NCI-H2081 treated with DMSO at 0.1 percent for 48 hours (cell line): ENCODE measurements at places on chromosomes 16 and 17.
A peak's percentile ranks its signal among the peaks of the same experiment; 100 is the strongest.

GRCh38 chr16:77780378-77780837 is 8.0 kb upstream of the VAT1L start:
- DNase-seq = no peak

GRCh38 chr17:76504117-76504516 is 2.9 kb upstream of the RHBDF2 start:
- DNase-seq = no peak

DNA sequence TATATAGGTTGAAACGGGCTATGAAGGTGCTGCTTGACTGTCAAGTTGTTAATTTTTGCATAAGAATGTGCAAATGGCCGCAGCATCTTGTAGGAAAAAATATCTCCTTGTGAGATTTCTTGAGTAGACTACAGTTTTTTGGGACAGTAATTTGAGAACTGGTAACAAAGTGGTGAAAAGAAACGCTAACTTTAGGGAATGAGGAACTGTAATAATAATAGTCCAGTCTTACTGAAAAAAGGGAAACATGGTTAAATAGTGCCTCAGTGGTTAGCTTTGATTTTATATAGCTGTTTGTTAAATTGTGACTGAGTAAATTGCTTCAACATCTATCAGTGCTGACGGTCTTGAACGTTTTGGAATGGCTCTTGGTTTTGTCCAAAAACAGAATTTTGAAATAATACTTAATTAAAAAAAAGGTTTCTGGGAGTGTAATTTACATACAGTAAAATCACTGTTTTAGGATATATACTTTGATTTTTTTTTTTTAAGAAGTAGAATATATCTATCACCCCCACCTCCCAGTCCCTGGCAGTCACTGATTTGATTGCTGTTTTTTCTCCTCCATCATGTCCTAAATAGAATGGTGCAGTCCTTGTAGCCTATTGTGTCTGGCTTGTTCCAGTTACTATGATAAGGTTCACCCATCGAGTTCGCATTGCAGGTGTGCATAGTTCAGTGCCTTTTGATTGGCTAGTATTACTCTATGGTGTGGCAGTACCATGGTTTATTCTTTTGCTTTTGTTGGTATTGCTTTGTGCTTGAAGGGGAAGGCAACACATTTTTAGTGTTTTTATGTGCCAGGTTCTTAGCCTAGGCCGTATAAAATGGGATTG is 2.8 kb downstream of the HAPSTR1 start:
- DNase-seq = no peak

- DNase-seq = no peak
Measured at GRCh38 chr16:4859190-4859899, 12.1 kb downstream of the UBN1 start.

- no peak for DNase-seq
Measured at GRCh38 chr16:5032748-5033167, 977 bp downstream of the NAGPA start.

DNA sequence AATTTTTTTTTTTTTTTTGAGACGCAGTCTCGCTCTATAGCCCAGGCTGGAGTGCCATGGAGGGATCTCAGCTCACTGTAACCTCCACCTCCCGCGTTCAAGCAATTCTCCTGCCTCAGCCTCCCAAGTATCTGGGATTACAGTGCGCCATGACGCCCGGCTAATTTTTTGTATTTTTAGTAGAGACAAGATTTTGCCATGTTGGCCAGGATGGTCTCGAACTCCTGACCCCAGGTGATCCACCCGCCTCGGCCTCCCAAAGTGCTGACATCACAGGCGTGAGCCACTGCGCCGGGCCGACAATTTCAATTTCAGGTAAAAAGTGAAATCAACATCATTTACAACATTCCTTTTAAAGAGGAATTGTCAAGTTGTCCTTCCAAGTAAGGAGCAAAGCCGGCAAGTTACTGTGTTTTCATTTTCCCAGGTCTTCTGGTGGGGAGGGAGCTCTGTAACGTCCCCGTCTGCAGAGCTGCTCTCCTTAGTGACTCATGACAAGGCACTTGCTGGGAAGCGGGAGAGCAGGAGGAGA is 873 bp downstream of the NPLOC4 start:
- no peak for DNase-seq

DNA sequence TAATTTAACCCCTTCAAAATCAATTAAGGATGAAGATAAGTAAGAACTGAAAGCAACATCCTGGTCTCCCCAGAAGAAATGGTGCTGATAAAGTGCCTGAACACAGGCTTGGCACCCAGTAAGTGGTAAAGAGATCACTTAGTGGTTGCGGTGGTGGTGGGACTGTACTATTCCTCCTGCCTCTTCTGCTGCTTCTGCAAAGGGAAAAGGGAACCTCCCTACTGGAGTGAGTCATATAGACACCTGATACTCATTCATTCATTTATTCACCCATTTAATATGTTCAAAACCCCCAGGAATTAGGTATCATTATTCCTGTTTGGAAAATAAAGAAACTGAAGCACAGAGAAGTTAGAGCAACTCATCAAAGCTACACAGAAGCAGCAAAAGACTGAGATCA is 60.6 kb downstream of the CDYL2 start:
- DNase-seq = no peak

- no peak for DNase-seq
Measured at GRCh38 chr17:40283662-40284061, 4.0 kb upstream of the CDC6 start.

DNA sequence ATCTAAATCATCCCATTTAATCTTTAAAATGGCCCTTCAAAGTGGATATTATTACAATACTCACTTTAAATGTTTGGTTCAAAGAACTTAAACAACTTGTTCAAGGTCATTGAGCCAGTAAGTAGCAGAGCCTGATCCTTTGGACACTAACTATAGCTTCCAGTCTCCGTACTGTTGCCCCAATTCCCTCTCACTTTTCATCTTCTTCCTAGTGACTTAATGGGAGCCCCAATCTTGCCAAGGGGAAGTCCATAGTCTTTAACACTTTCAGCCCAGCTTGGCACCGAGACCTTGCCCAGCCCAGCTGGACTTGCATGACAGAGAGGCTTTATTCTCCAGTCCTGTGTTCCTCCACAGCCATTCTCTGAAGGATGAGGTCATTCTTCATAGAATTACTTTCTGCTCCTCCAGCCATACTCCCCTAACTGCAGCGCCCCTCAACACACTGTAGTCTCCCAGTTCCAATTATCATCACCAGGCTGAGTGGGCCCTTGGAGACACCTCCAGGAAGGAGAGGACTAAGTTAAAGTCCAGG is 49.2 kb upstream of the NLK start:
- DNase-seq = no peak

DNA sequence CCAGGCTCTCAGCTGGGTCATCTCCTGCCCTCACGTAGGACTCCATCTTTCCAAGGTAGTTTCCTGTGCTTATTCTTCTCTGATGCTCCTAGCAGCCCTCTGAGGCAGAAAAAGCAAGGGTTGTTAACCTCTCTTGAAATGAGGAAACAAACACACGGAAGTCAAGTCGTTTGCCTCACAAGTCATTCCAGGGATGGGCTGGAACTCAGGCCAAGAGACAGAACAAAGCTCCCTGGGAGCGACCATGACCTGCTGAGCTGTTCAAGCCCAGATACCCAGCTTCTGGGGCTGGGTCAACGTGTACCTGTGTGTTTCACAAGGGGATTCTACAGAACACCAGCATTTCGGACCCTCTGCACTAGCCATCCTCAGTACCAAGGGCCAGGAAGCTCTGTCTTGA is 28.1 kb downstream of the SRL start:
- no peak for DNase-seq

- peak; percentile 39 for DNase-seq
Measured at GRCh38 chr17:1905190-1905913, 75.5 kb downstream of the RPA1 start.

DNA sequence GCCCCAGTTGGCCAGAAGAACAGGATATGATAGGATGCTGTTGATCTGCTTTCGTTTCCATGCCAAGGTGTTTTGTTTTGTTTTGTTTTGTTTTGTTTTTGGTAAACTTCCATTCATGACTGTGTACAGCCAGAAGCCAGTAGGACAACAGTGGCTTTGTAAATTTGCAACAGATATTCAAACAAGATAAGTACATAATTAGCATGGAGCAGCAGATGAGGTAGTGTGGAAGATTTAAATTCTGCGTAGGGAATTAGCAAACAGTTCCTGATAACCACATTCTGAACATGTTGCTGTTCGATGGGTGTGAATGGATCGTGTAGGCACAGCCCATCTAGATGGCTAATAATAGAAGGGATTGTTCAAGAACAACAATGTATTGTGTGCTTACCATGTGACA is 1080.1 kb upstream of the RBFOX1 start:
- DNase-seq = no peak

DNA sequence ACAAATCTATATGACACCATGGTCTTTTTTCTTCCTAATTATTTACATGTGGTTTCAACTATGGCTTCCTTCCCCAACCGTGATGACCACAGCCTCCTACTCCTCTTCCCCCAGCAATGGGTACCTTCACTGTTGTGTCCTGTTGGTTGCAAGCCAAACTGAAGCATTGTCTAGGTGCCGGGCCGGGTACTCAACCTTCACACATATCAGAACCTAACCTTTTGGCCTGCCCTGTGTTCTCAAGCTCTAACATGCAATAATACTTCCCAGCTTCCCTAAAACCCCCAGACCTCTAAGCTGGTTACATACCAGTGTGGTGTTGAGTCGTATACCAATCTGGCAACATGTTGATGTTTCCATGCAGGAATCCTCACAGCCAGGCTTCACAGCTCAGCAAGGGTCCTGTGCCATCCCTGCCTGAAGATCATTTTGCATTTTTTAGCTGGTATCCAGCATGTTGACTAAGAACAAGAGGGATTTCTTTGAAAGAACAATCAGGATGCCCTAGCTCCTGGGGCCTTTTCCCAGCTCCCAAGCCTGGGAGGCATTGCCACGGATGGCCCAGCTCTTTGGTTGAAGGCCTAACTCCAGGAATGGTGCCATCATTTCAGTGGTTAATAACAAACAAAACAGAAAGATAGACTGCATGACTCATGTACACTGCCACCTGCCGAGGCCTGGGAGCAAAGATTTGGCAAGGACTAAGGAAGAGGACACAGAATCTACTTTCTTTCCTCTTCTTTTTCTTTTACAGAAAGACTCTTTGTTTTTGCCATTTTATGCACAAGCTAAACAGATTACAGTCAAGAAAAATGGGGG is 373.7 kb upstream of the SALL1 start:
- no peak for DNase-seq

GRCh38 chr16:29940656-29941055 is 14.6 kb upstream of the KCTD13 start:
- DNase-seq = no peak

DNA sequence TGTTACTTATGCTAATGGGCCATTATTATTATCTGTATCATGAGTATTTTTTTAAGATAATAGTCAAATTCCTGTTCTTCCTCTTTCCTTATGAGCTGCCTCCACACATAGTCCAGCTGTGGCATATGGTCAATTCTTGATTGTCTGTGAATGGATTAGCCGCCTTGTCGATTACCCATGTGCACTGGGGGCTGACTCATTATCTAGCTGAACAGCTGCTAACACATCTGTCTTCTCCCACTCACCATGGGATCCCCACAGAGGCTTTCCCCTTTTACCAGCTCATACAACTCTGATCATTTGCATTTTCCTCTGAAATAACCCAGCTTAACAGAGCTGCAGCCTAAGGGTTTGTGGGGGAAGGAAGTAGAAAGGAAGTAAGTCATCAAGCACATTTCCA is 915.0 kb downstream of the CDH11 start:
- no peak for DNase-seq

- DNase-seq = no peak
Measured at GRCh38 chr16:75305364-75306098, 54.1 kb upstream of the BCAR1 start.

DNA sequence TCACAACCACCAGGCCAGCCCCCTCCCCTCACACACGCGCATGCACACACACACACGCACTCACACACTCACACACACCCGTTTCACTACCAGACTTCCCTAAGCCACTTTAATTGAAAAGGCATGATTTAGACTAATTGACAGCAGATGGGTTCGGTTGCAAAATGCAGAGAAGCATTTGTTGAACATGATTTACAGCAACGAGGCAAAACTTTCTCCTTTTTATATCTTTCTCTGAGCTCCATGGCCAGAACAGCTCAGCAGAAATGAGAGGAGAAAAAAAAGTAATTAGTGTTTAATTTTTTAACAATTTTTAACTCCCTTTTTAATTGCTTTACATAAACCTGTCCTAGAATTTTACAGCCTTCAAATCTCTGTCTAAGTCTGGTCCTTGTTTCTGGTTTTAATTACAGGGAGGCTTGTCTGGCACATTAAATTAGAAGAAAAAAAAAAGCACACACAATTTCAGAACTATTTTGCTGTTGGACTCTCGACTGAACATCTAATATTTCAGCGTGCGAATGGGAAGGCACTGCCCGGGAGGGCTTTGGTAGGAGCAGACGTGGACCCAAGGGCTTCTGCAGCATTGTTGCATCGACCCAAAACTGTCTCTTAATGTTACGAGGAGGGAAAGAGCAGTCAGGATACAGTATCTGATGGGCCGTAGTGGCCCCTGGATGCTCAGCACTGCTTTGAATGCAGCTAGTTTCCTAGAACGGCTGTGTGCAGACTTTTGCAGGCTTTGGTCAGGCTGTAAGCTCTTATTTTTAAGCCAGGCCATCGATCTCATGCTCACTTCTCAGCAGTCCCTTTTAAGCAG is 255.9 kb downstream of the SOX9 start:
- DNase-seq = no peak

DNA sequence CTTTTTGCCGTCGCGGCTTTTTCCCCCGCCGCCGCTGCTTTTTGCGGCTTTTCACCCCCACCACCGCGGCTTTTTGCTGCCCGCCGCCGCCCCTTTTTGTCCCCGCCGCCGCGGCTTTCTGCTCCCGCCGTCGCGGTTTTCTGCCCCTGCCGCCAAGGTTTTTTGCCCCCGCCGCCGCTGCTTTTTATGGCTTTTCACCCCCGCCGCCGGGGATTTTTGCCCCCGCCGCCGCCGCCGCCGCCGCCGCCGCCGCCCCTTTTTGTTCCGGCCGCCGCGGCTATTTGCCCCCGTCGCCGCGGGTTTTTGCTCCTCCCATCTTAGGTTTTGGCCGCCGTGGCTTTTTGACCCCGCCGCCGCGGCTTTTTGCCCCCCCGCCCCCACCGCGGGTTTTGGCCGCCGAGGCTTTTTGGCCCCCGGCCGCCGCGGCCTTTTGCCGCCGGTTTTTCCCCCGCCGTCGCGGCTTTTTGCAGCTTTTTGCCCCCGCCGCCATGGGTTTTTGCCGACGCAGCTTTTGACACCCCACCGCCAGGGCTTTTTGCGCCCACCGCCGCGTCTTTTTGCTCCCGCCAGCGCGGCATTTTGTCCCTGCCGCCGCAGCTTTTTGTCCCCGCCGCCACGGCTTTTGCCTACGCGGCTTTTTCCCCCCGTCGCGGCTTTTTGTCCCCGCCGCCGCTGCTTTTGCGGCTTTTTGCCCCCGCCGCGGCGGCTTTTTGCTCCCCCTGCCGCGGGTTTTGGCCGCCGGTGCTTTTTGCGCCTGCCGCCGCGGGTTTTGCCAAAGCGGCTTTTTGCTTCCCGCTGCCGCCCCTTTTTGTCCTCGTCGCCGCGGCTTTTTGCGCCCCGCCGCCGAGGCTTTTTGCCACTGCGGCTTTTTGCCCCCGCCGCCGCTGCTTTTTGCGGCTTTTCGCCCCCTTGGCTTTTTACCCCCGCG is 519.4 kb upstream of the WSB1 start:
- DNase-seq = no peak
